ENCODE measurements at places on chromosomes 1 and 21.

DNA sequence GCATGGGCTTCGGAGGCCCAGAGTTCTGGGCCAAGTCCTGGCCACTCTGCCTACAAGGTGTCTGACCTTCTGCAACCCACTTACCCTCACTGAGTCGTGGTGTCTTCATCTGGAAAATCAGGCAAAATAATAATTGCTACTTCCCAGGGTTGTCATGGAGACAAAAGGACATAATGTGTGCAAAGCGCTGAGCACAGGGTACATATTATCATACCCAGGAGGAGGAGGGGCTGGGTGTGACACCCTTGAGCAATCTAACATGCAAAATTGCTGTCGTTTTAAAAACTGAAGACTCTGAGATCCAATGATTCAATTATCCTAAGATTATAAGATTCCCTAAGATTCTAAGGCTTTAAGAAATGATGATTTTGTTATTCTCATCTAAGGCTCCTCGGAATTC, 459.5 kb downstream of the PTPRU start:
- no peak for DNase-seq

- DNase-seq: no peak
These were observed 4.6 kb upstream of the CLCA2 start for GRCh38 chr1:86419277-86419903.

GRCh38 chr1:94595658-94596057, 54.1 kb upstream of the F3 start:
- no peak for DNase-seq

GRCh38 chr1:194474701-194475100, 1288.3 kb upstream of the B3GALT2 start:
- DNase-seq: peak; percentile 98

GRCh38 chr1:234610061-234610665, at the start of gene IRF2BP2:
IRF2BP2 (minus strand) TSS chr1:234610178; CDS start chr1:234609494, 684 bp downstream.
- peak; percentile 75 for DNase-seq

DNA sequence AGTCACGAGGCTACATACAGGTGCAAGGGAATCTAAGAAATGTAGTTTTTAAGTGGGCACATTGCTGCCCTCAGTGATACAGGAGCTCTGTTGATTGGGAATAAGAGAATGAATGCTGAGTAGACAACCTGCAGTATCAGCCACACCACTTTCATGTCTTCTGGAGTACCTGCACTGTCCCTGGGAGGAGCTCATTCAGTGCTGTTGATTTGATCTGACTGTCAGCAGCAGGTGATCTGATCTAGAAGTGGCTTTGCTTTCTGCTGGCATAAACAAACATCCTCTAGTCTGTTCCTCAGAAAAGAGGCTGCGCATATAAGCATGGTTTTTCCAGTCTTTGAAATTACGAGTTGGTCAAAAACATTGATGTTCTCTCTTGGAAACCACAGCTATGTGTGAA, 35.5 kb upstream of the LRRC52 start:
- DNase-seq: no peak

DNA sequence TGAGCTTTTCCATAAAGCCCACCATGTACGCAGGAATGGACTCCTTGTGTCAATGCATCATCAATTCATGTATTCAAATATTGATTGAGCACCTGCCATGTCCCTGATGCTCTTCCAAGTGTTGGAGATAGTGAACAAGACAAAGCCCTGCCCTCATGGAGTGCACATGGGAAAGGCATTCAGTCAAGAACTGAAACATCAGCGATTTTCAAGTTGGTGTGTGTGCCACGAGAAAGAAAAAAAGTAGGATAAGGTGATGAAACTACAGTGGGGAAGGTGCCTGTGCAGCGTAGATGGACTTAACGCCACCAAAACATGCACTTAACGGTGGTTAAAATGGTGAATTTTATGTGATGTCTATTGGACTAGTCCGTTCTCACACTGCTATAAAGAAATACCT, 432.7 kb upstream of the VAMP3 start:
- DNase-seq: no peak

DNA sequence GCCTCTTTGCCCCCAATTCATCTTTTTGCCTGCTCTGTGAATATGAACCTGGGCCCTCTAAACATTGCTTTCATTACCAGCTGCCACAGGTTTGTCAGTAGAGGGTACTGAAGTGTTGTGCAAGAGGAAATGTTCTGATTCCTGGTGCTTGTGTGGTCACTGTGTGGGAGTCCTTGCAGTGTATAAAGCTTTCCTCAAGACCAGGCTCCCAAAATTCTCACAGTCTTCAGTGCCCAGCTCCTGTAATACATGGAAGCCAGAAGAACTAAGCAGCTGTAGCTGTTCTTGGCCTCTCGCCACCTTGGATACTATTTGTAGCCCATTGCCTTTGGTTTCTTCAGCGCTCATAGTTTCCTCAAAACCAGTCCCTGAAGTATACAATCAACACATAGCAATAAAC, 1046.2 kb downstream of the BRINP3 start:
- DNase-seq: peak; percentile 93

DNA sequence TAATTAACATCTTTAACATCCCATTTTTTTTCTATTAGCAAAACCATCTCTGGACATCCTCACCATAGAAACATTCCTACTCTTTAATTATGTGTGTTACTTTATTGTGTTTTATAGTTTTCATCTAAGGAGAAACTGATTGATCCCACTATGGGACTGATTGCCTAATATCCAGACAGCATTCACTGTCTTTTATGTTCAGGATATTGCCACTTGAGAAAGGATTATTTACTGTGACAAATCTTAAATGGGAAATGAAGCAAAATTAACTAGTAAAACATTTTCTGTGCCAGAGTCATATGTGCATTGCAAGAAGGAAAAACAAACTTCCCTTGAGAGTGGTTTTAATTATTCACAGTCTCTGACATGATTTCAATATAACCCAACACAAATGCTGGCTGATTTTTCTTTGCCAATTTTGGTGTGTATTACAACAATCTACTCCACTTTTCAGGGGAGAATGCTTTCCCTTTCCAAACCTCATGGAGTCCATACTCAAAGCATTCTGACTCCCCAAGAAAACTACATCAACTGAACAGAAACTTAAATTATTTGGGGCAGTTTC, 15.8 kb upstream of the RGS13 start:
- no peak for DNase-seq

GRCh38 chr1:17440827-17441168, 1.3 kb upstream of the RCC2 start:
- no peak for DNase-seq

GRCh38 chr1:222588135-222588534, 1.6 kb downstream of the TAF1A start:
- no peak for DNase-seq

GRCh38 chr1:207089627-207090355, 1.1 kb downstream of the C4BPB start:
- DNase-seq: no peak

DNA sequence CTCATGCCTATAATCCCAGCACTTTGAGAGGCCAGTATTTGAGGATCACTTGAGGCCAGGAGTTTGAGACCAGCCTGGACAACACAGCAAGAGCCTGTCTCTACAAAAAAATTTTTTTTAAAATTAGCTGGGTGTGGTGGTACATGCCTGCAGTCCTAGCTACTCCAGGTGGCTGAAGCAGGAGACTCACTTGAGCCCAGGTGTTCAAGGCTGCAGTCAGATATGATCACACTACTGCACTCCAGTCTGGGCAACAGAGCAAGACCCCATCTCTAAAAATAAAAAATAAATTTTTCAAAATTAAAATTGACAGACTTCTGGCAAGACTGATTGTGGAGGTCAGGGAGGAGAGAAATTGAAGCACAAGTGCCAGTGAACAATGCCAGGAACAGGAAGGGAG, 60.8 kb downstream of the ST3GAL3 start:
- DNase-seq: no peak

GRCh38 chr1:117607471-117607870, 1.6 kb downstream of the TENT5C start:
- DNase-seq: no peak

DNA sequence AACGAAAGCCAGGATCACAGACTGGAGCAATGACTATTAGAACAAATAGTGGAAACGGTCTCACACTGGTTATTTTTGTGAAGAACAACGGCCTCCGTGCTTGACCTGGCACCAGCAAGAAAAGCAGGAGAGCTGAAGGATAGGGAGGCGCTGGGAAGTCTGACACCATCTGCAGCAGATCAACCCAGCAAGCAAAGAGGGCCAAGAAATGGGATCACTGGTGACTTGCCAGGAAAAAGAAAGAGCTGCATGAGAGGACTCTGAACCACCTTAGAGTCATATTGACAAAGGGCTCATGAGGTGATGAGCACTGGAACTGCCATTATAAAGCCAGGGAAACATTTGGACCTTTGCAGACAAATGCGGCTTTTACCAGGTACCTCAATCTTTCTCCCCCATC, 25.0 kb downstream of the MTOR start:
- no peak for DNase-seq

DNA sequence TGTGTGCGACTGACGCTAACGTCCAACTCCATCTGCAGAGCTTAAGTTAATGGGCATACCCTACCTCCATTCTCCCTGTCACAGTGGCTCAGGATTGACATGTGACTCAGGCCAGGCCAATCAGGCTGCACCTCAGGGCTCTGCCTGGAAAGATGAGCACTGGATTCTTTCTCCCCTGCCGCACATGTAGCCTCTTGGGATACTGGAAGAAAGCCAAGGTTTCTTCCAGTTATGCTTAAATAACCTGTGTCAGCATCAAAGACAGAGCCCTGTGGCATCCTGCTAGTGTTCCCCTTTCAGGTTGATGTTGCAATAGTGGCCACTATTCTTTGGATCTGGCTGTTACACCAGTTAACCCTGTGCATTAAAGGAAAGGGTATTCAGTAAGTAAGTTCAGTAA, 55.0 kb upstream of the SYT6 start:
- no peak for DNase-seq

DNA sequence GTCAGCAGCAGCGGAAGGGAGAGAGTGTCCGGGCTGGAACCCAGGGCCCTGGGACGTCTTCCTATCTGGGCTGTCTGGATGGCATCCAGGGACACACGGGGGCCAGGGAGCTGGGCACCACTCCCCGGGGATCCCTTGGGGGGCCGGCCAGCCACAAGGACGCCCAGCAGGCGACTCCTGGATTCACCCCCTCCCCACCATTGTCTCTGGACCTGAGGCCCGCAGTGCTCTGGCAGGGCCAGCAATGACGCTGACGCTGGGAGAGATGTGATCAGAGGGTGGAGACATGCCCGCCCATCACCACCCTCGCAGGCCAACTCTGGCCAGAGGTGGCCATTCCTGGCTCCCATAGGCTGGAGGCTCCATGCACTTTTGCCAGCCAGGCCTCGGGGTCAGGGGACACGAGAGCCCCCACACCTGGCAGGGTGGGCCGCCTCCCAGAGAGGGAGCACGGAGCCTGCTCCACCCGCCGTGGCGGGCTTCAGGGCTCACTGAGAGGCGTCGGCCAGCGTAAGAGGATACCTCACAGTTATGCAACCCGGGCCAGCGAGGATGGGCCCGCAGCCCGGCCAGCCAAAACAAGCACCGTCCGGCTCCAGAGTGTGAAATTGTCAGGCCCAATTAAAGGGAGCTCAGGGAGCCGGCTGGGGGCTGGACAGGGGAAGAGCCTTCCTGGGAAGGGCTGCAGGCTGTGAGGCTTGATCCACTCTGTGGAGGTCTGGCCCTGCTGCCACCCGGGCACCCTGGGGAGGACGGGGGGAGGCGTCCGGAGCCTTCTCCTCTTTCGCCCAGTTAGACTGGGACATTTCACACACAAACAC, 10.3 kb downstream of the ACTRT2 start:
- no peak for DNase-seq

Data from NCI-H446 (cell line).